ENCODE measurements at places on chromosomes 12 and 14.

- DNase-seq: no peak
These were observed 159.0 kb downstream of the LRIG3 start for GRCh38 chr12:58761308-58761707.

DNA sequence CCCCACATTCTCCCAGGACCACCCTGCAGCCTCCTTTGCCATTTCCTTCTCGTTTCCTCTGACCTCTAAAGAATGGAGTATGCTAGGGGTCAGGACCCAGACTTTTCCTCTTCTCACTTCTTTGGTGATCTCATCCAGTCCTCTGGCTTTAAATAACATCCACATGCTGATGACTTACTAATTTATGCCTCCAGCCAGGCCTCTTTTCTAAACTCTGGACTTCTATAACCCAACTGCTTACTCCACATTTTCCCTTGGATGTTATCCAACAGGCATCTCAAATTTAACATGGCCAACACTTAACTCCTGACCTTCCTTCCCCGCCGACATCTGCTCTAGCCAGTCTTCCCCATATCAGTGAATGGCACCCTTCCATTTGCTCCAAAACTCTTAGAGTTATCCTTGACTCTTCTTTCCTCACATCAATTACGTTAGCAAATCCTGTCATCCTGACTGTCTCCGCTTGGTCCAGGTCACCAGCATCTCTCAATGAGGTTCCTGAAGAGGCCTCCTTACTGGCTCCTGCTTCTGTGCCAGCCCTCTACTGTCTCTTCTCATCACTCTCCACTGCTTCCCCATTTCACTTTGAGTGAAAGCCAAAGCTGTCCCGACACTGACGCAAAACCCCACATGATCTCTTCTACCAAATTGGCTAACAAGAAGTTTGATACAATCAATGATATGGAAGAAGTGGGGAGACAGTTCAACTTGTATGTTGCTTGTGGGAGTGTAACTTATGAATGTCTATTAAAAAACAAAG is 42.7 kb downstream of the TMBIM6 start:
- DNase-seq: peak; percentile 87

- DNase-seq: no peak
These were observed 143.8 kb downstream of the ADGRD1 start for GRCh38 chr12:131097202-131098177.

DNA sequence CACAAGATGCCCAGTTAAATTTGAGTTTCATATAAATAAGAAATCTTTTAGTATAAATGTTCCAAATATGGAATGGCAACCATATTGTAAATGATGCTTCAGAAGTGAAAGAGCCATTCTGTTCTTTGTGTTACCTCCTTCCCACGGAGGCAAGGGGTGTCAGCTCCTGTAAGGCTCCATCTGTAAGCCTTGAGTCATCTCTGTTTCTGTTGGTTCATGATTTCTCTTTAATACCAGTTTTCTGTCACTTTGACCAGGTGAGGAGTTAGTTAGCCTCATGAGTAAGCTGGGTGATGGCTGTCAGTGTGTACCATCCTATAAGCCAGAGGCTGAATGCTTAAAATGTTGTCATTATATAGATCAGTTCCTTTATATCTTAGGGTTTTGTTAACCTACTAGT is 61.9 kb downstream of the TMEM30B start:
- DNase-seq: peak; percentile 28

DNA sequence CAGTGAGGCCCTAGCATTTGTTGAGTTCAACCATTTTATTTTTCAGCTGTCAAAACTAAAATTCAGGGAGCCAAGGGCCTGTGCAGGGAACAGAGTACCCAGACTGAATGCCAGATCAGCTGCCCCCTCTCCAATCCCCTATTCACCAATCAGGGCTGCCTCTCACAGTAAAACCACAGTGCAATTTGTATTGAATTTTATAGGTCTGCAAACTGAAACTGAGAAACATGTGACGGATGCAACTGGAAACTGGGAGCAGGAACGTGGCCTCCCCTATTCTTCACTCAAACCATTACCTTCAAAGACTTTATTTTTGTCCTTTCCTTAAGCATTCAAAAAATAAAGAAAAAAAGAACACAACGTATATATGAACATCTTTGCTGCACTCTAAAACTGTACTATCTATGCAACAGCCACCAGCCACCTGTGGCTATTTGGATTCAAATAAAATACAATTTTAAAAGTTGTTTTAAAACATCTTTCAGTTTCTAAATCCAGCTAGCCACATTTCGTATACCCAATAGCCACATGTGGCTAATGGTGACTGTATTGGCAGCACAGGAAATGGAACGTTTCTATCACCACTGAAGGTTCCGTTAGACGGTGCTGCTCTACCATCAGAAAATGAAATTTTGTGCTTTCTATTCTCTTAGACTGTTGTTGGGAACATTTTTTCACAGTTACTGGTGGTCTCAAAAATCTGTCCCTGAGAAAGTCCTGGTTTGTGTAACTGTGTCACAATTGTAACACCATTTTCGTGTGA is 371.3 kb upstream of the FAR2 start:
- no peak for DNase-seq

DNA sequence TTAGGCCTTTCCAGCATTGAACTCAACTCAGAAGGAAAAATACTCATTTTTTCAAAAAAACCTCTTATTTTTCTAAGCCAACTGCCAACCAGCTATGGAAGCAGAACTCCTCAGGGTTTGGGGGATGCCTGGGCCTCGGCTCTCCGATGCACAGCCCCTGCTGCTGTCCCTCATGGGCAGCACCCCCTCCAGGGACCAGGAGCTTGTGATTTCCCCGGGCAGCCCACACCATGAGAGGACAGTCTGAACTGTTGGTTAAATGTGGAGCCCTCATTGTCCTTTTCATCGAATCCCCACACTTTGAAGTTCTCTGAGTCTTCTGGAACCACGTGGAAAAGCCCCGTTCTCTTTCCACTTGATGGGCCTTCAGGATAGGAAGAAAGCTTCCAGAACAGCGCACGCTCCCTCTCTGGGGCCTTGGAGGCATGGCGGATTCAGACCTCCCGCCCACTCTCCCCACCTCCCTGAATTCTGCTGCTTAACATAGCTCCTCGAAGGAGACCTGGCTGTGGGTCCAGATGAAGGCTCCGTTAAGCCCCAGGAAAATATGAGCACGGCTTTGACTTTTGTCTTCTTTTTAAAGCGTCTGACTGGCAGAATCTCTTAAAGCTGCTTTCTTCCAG is 156.6 kb downstream of the CALM1 start:
- no peak for DNase-seq

DNA sequence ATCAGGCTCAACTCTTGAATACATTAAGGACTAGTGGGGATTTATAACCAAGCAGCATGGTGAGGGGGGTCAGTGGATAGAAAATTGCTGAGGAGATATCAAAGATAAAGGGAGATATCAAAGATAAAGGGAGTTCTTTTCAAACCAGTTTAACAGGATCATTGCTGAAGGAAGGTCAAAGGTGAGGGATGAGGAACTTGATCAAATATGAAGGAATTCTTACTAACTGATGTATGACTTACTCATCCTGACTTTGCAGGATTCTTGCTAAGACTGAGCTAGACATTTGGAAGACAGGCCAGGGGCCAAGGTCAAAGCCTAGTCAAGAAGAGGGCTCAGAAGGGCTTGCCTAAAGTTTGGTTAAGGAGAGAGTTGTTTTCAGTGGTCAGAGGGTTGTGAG is 4.8 kb downstream of the ABHD4 start:
- no peak for DNase-seq

- DNase-seq: no peak
These were observed 24.1 kb downstream of the TMEM260 start for GRCh38 chr14:56603648-56604047.

DNA sequence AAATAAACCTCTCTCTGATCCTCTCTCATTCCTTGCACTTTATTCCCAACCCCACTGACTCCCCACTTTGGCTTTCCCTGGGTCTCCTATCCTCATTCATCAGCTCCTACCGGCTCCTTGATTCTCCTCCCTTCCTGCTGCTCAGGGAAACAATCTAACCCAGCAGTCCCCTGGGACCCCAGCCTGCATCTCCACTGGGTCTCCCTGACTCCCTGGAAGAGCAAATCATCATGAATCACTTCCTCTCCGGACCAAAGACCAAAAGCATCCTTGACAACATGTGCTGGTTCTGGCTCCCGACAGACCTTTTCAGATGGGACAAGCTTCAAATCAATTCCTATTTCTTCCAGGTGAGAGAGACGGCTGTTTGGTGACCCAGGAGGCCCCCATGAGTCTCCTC is 76.6 kb downstream of the HSPB8 start:
- DNase-seq: no peak

- DNase-seq: no peak
These were observed 369.8 kb upstream of the GARIN6 start for GRCh38 chr12:99277591-99278379.

GRCh38 chr14:52356025-52356424 is 41.9 kb downstream of the PTGER2 start:
- DNase-seq: no peak

- no peak for DNase-seq
These were observed 361.9 kb downstream of the ADGRD1 start for GRCh38 chr12:131315601-131316000.

DNA sequence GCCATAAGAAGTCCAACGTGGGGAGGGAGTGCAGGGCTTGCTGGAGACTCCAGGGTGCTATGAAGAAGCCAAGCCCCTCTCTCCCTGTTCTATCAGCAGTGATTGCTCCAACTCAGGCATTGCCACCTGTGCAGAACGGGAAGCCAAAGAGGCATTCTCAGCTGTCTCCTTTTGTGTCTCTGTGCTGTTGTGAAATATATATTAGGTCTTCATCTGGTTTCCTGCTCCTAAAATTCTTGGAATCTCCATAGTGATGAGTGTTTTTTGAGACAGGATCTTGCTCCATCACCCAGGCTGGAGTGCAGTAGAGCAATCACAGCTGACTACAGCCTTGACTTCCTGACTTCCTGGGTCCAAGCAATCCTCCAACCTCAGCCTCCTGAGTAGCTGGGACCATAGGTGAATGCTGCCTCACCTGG is 51.2 kb upstream of the AEBP2 start:
- peak; percentile 18 for DNase-seq

GRCh38 chr12:11981121-11981733 is 89.5 kb upstream of the BCL2L14 start:
- DNase-seq: no peak

DNA sequence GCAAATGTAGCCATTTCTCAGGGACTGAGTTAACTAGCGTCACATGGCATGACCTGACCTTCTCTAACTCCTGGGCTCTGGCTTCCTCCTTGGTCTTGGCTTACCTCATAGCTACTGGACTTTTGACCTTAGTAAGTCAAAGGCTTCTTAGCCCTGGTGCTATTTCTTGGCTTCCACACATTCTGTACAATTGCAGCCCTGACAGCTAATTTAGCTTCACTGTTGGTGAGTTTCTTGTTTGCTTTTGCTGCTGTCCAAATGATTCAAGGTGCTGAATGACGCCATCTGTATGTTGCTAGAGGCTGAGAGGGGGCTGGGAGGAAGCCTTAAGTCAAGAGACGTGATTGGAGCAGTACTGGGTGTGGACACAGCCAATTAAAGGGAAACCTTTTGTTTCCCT is 202.7 kb downstream of the PRKD1 start:
- DNase-seq: peak; percentile 36

DNA sequence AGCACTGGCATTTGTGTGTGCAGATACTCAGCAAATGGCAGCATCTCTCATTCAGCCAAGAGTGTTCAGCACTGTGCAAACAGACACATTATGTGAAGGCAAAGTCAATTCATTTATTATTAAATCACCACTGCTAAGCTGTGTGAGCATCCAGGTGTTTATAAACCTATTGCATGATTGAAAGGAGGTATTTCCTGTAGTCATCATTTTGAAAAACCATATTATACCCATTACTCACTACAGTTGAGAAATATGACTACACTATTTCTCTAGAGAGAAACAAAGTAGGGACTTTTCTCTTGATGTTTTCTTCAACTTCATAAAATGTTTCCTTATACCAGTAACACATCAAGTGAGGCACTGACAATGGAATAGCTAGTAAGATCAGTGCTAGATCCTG is 13.7 kb downstream of the SPX start:
- no peak for DNase-seq

DNA sequence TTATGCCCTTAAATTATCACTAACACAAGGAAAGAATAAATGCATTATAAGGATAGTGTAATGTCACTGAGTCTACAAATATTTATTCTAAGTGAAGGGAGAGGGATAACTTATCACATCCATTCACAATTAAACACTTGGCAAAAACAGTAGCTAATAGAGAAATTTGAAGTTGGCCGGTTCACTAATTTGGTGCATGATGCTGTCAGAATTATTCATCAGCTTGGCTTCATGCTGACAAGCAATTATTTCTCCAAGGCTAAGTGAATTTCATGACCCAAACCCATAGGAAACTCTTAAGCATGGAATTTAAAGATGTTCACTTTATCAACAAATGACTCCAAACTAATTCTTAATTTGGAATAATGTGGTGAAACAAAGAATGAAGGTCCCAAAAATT is 25.0 kb upstream of the NR1H4 start:
- DNase-seq: no peak

DNA sequence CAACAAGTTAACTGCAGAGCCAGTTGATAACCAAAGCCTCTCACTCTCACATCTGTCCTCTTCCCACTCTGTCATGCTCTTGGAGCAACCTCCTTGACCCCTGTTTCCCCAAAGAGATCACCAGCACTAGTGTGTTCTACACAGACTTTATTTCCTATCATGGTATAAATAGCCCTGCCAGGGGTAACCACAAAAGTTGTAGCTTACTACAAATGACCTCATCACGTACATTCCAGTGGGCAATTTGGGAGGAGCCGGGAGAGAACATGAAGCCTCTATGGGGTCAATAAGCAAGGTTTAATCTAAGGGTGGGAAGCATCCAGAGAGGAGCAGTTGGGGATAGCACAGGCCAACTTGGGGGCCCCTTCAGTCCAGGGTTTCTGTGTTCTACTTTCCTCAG is 186.5 kb downstream of the KCNA5 start:
- no peak for DNase-seq

DNA sequence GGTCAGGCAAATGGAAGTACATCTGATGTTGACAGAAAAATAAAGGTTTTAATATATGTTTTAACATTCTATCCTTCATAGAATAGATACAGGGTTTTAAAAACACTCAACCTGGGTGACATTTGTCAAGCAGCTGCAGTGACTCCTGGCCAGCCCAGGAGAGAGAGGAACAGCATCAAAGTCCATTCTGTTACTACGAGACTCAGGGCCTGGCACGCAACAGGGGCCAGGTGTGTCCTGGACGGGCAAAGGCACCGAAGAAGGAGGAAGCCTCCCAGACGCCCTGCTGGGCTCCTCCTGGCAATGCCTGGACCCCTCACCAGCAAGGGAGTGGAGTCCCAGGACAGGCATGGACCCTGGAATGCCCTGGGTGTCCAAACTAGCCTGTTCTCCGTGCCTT is 22.1 kb downstream of the LRCOL1 start:
- no peak for DNase-seq

GRCh38 chr12:13390381-13390861 is 193.9 kb downstream of the EMP1 start:
- peak; percentile 60 for DNase-seq

DNA sequence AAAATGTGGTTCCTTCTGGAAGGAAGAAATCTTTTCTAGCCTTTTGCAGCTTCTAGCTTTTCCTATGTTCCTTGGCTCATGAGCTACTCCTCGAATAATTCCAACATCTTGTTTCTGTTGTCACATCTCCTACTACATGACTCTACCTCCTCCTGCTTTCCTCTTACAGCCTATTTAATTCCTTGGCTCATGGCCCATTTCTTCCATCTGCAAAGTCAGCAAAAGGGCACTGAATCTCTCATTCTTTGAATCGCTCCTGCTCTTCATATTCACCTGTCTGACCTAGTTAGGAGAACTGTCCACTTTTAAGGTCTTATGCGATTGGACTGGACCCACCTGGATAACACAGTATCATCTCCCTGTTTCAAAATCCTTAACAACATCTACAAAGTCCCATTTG is 15.8 kb downstream of the PRKD1 start:
- no peak for DNase-seq

GRCh38 chr12:54935235-54935951 is 49.2 kb downstream of the TESPA1 start:
- peak; percentile 68 for DNase-seq

Data from adipocyte (in vitro differentiated cells).